CD8-positive, alpha-beta T cell (primary cell): ENCODE measurements at places on chromosomes 11 and 22.
A peak's percentile ranks its signal among the peaks of the same experiment; 100 is the strongest.

- DNase-seq: no peak
Observed at GRCh38 chr11:1651411-1651980, 21.9 kb downstream of the KRTAP5-5 start.

DNA sequence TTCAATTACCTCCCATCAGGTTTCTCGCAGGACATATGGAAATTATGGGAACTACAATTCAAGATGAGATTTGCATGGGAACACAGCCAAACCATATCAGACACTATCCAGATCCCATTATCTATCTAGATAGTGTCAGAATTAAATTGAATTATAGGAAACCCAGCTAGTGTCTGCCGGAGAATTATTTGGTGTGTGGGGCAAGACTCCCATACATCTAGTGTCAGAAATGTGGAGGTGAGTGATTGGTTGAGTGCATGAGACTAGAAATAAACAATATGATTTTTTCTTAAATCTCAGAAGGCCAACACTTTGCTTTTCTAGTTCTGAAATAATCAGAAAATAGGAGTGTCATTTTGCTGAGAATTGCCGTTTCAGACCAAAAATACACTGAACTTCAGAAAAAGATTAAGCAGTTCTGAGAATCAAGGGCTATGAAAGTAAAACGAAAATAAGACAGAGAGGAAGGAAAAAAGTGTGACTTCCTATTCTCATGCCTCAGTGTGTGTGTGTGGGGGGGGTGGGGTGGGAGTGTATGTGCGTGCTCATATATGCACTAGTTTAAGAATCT, 21.3 kb downstream of the CASP12 start:
- no peak for DNase-seq

DNA sequence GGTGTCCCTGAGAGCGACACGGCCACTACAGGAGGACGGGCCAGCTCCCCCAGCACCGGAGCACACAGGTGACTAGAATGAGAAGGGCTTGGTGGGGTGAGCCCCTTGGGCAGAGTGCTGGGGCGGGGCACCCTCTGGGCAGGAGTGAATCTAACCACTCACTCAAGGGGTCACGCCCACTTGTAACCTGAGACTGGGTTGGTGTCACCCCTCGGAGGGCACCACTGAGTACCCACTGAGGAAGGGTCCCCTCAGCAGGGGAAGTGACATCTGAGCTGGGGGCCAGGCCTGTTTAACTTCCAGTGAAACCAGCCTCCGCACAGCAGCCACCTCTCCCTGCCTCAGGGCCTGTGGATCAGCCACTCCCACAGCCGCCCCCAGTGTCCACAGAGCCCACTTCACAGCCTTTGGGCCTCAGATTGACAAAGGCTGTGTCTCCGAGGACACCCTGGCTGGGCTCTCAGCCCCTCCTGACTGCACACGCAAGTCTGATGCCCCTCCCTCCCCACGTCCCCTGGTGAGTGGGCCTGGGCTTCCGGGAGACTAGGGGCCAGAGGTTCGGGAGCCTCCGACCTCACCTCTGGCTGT, 5.6 kb downstream of the GATD1 start:
- no peak for DNase-seq

DNA sequence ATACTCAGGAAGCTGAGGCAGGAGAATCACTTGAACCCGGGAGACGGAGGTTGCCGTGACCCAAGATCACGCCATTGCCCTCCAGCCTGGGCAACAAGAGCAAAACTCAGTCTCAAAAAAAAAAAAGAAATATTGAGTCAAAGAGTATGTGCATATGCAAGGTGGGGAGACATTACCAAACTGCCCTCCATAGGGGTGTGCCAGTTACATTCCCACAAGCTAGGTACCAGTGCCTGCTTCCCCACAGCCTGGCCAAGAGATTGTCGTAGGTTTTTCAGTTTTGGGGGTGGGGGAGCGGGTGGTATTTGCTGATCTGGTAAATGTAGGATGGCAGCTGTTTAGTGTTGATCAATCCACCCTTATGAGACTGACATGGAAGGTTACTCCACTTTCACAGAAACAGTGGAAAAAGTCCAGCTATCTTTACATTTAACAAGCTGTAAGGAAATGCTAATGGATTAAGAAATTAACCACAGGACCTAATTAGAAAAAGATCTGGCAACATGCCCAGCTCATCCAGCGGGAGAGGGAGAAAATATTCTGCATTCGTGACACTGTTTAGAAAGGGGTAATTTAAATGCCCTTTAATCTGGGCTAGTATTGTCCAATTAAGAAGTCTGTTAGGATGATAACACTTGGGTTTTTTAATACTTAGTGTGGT, 89.4 kb downstream of the PACS1 start:
- no peak for DNase-seq

GRCh38 chr11:36713715-36714114, 115.7 kb upstream of the RAG2 start:
- DNase-seq: no peak

DNA sequence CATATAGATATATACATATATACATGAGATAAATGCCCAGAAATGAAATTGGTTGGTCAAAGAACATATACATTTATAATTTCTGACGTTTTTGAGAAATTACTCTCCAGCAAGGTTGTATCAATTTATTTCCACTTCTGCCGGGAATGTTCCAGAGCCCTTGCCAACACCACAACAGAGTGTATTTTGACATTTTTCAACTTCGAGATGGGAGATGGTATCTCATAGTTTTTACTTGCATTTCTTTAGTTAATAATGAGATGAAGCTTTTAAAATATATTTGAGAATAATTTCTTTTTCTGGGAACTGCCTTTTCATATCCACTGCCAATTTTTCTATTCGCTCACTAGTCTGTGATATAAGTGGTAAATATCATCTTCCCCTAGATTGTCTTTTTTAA, 19.3 kb upstream of the CLMP start:
- no peak for DNase-seq

DNA sequence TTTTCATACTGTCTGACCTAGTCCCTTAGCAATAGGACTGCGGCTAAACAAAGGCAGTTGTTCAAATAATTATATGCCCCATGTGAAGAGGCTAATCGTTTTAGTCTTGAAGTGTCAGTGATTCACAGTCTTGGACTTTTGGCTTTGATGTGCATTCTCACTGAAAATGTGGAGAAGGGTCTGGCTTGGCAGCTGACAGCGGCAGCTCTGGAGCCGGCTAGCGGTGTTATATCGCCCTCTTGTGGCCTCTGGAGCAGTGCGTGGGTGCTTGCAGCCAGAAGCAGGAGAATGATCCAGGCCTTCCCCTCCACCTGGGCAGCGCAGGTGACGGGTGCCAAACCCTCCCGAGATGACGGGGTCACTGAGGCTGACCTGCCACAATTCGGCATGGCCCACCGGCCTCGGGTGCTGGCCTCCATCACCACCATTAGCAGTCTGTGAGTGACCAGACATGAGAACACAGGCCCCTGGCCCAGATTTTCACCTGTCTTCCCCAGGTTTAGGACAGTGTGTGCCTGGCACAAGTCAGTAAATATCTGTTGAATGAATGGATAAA, 90.3 kb upstream of the PITPNB start:
- DNase-seq: peak; percentile 68

- no peak for DNase-seq
Observed at GRCh38 chr11:61922539-61922938, 5.2 kb upstream of the RAB3IL1 start.

GRCh38 chr22:23231471-23232093, 51.3 kb downstream of the BCR start:
- DNase-seq: no peak

DNA sequence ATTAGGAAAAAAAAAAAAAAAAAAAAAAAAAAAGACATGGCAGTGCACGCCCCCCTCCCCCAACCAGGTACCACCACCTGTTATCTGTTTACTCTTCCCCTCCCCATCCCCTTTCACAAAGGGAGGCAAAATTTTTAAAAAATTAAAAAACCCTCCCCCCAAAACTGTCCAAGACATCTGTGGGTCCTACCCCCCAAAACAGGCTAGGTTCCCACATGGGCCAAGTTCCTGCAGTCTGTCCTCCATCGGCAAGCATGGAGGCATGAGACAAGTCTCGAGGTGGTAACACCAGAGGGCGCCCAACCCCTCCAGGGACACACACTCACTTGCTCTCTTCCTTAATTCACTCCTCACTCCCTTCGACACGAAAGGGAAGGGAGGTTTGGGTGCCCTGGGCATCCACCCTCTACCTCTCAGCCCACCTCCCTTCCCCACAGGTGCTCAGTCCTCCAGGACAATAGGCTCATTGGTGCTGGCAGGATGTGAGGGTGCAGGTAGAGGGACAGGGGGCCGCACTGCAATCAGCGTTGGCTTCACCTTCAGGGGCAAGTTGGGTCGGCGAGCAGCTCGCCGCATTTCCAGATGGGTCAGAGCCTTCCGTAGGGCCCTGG, 2.2 kb upstream of the TUT1 start:
- peak; percentile 83 for DNase-seq

DNA sequence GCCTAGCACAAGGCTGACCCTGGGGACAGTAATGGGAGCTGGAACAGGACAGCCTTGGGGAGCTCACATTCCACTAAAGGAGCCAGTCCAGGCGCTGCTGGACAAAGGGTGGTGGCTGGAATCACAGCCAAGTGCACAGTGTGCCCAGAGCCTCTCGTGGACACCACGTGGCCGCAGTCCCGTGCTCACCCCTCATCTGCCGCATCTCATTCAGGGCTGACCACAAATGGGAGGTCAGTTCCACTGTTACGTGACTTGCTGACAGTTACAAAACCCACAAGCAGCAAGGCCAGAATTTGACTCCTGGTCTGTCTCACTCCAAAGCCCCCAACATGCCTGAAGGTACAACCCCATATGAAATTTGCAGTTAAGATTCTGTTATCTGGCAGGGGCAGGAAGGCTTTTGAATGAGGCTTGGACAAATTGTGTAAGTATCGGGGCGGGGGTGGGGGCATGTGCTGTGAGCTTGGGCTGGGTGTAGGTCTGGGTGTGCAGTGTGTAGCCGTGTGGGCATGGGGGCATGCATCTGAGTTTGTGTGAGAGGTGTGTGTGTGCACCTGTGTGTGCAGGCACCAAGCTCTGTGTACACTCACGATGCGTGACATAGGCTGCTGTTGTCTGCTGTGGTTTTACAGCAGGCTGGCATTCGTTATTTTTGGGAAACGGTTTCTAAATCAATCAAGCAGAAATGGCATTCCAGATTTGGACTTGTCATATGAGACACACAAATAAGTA, 301.7 kb downstream of the BRD1 start:
- no peak for DNase-seq

GRCh38 chr22:17303840-17304779, 65.2 kb upstream of the CECR2 start:
- DNase-seq: peak; percentile 89

DNA sequence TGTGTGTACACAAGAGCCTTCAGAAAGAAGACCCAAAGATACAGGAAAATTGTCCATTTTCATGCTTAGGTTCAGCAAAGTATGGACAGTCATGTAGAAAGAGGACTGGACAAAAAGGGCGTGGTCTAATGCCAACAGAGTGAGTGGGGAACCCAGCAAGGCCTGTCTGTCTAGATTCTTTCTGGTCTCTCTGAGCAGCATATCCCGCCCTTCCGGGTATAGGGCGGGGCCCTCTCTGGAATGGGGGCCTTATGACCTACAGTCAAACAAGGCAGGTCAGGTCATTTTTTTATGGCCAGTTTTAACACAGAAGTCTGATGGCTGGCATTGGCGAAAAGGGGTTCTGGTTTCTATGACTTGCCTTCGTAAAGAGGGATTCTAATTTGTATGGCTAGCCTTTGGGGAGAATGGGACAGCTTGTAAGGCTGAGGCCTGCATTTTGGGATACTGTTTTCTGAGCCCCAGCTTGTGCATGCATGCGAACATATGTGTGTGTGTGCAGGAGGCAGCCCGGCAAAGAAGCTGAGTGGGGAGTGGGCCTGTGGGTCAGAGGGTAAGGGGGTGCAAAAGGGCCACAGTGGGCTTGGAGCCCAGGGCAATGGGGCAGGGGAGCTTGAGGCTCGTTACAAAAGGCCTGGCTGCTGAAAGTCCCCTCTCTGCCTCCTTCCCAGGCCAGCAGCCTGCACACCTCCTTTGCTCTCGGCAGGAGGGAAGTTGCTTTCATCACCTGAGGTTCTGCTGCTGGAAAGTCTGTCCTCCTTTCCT, 130.5 kb upstream of the B3GAT1 start:
- DNase-seq: no peak

DNA sequence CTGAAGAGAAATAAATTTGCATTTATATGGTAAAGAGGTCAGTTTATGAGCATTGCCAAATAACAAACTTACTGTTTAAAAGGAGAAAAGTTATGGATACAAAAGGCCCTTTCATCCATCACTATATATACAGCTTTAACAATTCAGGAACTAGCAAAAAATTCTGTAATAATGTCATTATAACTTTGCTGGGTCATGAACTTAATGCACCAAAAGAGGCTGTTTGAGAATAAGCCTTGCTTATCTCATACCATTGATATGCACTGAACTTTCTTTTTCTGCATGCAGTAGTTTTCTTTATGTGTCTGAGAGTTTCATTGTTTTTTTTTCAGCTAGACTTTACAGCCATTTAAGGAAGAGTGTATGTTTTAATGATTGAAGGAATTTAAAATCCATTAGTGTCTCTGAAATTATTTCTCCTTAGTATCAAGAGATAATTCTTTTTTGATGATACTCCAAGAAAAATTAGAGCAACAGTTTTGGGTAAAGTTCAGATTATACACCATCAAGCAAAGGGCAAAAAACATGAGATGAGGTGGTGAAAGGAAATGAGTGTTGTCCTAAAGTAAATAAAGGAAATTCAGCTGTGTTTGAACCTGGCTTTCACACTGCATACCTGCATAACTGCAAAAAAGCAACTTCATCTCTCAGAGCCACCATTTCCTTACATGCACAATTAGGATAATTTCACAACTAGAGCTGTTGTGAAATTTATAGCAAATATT, 188.2 kb upstream of the ANO3 start:
- no peak for DNase-seq

GRCh38 chr11:128603752-128604414, 16.5 kb upstream of the ETS1 start:
- DNase-seq: no peak

- DNase-seq: no peak
Observed at GRCh38 chr22:27614006-27614649, 187.4 kb downstream of the MN1 start.

- peak; percentile 9 for DNase-seq
Observed at GRCh38 chr11:14973621-14974514, 1.7 kb upstream of the CALCA start.

- no peak for DNase-seq
Observed at GRCh38 chr11:69301455-69302401, 7.8 kb downstream of the MYEOV start.

GRCh38 chr11:112302226-112302868, 41.7 kb upstream of the PLET1 start:
- no peak for DNase-seq
